ENCODE measurements at places on chromosomes 1 and 21.

- no peaks in the 10 kb centered on the region for H3K36me3 ChIP-seq
- no peaks in the 10 kb centered on the region for H3K4me1 ChIP-seq
- no peak overlapping the region for H3K4me3 ChIP-seq
- no peak for DNase-seq
- H3K27me3 ChIP-seq = no peaks in the 10 kb centered on the region
- H3K27ac ChIP-seq = no peak overlapping the region
Observed at GRCh38 chr1:22761821-22762220, 51.2 kb downstream of the EPHB2 start.

DNA sequence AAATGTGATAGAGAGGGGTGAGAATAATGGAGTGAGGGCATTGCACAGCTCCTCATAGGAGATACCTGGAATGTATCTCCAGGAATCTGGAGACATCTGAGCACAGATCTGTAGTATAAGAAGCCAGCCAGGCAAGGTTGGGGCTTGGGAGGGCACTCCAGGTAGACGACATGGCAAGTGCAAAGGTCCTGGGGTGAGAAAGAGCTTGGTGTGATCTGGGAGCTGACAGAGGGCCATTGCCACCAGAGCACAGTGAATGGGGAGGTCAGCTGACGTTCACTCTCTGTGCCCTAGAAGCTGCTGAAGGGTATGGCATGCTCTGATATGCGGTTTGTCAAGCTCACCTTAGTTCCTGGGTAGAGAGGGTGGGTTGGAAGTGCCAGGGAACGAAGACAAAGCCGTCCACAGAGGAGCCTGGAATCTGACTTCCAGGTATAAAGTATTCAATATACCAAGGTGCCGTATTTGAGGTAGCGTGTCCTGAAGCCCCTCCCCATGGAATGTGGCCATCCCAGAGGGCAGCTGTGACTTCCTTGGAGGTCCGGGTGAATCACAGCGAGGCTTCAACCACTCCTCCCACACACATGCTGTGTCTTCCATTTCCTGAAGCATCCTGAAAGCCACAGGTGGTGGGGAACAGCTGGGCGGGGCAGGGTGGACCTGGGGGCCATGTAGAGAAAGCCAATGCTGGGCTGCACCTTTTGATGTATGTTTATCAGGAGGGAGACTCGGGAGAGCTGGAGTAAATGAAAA is 182.7 kb upstream of the KLHDC7A start:
- DNase-seq = no peak
- H3K36me3 ChIP-seq = no peaks in the 10 kb centered on the region
- no peak overlapping the region for H3K27ac ChIP-seq

DNA sequence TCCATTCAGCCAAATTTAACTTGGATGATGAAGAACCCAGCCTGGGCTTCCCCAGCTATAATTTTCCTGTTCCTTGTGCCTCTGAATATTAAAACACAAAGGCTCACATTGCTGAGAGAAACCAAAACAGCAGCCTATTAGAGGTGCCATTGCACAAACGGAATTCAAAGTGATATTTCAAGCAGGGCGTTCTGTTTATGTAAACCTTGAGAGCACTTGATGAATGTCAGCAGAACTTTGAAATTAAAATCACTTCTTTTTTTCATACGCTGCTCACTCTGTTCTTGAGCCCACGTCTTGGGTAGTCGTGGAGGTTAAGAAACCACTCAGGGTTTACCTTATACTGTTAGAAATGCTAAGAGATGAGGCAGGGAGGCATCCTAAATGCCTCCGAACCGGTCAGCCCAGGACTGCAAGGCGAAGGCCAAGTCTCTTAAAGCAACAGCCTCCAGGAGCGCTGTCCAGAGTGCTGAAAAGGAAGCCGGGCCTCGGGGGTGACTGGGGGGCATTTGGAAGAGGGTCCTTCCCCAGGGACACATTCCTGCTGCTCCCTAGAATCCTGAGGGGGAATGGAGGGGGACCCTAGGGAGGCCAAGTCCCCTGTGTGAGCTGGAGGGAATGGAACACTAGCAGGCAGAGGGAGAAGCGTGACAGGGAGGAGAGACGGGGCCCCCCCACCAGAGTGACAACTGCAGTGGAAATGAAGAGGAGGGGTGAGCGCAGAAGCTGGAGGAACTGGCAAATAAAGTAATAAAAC is 154.8 kb upstream of the VAMP3 start:
- H3K36me3 ChIP-seq = no peaks in the 10 kb centered on the region
- H3K4me3 ChIP-seq = no peak overlapping the region
- no peaks in the 10 kb centered on the region for H3K27me3 ChIP-seq
- no peak for DNase-seq

DNA sequence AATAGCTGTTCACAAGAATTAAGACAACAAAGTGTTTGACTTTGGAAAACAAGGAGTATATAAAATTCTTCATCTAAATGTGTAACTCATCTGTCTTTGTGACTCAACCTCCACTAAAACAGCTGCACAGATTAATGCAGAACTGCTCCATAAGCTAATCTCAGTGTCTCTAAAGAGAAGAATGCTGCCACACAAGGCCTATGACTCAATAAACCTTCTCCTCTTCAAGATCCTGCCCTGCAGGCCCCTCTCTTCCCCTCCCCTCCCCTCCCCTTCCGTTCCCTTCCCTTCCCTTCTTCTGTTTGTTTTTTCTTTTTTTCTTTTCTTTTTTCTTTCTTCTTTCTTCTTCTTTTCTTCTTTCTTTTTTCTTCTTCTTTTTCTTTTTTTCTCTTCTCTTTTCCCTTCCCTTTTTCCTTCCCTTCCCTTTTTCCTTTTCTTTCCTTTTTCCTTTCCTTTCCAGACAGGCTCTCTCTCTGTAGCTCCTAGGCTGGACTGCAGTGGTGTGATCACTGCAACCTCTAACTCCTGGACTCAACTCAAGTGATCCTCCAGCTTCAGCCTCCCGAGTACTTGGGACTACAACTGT is 1052.8 kb downstream of the BRINP3 start:
- DNase-seq = no peak
- no peaks in the 10 kb centered on the region for H3K27me3 ChIP-seq
- H3K4me1 ChIP-seq = no peaks in the 10 kb centered on the region
- H3K4me3 ChIP-seq = no peak overlapping the region
- no peak overlapping the region for H3K27ac ChIP-seq
- no peaks in the 10 kb centered on the region for H3K36me3 ChIP-seq

GRCh38 chr1:3166206-3166918 is 97.4 kb downstream of the PRDM16 start:
- no peak overlapping the region for H3K4me3 ChIP-seq
- H3K27me3 ChIP-seq = no peaks in the 10 kb centered on the region
- H3K36me3 ChIP-seq = no peaks in the 10 kb centered on the region

GRCh38 chr1:47663286-47663685 is 225.4 kb downstream of the FOXD2 start:
- no peak overlapping the region for H3K27ac ChIP-seq
- no peaks in the 10 kb centered on the region for H3K27me3 ChIP-seq
- no peak overlapping the region for H3K4me3 ChIP-seq
- H3K36me3 ChIP-seq = no peaks in the 10 kb centered on the region
- no peak for DNase-seq

GRCh38 chr1:166354406-166354805 is 187.6 kb upstream of the FAM78B start:
- DNase-seq = no peak
- no peak overlapping the region for H3K4me3 ChIP-seq
- H3K4me1 ChIP-seq = no peaks in the 10 kb centered on the region

GRCh38 chr1:246280551-246280950 is 226.5 kb downstream of the SMYD3 start:
- no peaks in the 10 kb centered on the region for H3K4me1 ChIP-seq
- no peaks in the 10 kb centered on the region for H3K27me3 ChIP-seq
- H3K4me3 ChIP-seq = no peak overlapping the region
- no peaks in the 10 kb centered on the region for H3K36me3 ChIP-seq
- no peak for DNase-seq

GRCh38 chr1:17440074-17440826 is 773 bp upstream of the RCC2 start:
- peak overlapping the region; percentile 72 for H3K4me3 ChIP-seq
- H3K27ac ChIP-seq = peak overlapping the region; percentile 52
- peaks cover 37% of the 10 kb centered on the region for H3K4me1 ChIP-seq
- H3K27me3 ChIP-seq = peaks cover 3% of the 10 kb centered on the region
- H3K36me3 ChIP-seq = no peaks in the 10 kb centered on the region

DNA sequence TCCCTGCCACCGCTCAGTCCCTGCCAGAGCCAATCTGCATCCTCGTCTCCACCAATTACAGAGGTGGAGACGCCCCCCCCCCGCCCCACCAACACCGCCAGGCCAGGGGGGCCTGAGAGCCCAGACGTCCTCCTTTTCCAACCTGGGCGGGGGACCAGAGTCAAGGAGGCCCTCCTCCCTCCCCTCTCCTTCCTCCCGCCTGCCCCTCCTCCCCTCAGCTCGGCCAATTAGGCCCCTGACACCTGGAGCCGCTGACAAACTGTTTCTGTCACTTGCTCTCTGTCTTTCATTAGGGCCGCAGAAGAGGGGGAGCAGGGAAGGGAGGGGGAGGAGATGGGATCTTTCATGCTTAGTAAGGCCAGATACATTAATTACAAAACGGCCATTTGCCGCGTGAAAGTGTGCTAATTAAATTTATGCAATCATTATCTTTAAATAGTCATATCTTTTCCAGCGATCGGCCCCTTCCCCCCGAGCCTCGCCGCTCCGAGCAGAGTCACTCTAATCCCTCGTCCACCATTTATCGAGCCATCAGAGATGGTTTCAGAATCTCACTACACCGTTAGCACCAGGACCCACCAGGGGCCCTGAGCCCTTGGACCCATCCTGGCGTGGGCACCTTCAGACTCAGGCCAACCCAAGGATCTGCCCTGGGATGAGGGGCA is 94.7 kb downstream of the PAX7 start:
- no peak for DNase-seq
- H3K36me3 ChIP-seq = no peaks in the 10 kb centered on the region
- no peak overlapping the region for H3K27ac ChIP-seq
- H3K4me1 ChIP-seq = no peaks in the 10 kb centered on the region
- peaks cover 2% of the 10 kb centered on the region for H3K27me3 ChIP-seq

All from CD4-positive, CD25-positive, alpha-beta regulatory T cell (primary cell).